ENCODE measurements at places on chromosomes 7 and 10.

DNA sequence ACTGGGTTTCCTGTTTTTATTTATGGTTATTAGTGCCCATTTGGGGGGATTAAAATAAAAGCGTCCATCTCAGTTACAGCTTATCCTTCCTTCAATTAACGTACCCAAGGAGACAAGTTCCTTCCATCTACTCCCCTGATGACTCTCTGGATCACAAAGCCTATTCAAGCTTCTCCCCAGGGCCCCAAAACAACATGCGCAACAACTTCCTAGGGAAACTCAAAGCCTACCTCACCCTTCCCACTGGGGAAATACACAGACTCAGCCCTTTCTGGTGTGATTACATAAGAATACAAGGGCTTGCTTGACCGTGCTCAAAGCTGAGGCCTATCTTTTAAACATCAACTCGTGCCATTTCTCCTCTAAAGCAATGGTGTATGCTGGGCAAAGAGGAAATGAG is 112.4 kb downstream of the CDK6 start:
- no peak for DNase-seq

GRCh38 chr10:123800821-123801220 is 90.8 kb downstream of the CPXM2 start:
- DNase-seq: no peak

GRCh38 chr7:1864161-1864940 is 194.3 kb downstream of the ELFN1 start:
- DNase-seq: no peak

DNA sequence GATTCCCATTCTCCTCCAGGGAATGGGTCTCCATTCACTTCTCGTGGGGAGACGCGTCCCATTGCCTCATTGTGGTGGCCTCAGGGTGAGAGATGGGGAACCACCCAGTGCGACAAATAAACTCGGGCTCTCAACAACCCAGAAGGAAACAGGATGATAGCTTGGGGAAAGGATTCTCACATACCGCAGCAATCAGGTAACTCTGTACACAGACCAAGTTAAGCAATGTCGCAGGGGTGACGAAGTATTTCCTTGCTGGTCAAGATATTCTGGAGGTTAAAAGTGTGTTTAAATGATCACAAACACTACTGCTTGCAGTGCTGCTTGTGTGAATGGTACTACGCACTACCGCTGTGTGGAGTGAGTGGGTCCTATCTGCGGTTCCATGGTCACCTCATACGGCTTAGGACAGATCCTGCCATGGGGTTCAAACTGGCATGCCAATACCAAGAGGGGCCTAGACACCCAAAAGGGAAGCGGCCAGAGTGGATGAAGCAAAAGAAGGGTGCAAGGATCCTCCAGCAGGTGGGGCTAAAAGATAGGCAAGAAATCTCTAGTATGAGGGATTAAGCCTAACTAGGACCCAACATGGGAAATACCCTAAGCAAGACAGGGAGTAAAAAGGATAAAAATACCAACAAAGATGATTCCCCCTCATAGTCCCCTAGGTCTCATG is 143.8 kb upstream of the TMEM106B start:
- peak; percentile 42 for DNase-seq

DNA sequence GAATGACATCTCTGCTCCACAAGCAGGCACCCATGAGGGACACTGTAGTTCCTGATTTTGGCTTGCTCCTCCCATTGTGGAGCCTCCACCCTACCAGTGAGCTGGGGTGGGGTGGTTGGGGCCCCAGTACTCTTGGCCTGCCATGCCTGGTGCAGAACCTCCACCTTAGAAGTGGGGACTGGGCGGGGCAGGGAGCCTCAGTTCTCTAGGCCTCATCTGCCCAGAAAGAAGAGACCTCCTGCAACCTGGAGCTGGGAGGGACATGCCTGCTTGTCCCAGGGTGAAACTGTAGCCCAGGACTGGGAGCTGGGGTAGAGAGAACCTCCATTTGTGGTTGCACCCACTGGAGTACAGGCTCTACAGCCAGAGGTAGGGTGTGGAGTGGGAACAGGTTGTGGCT is 14.4 kb downstream of the RAMP3 start:
- no peak for DNase-seq

DNA sequence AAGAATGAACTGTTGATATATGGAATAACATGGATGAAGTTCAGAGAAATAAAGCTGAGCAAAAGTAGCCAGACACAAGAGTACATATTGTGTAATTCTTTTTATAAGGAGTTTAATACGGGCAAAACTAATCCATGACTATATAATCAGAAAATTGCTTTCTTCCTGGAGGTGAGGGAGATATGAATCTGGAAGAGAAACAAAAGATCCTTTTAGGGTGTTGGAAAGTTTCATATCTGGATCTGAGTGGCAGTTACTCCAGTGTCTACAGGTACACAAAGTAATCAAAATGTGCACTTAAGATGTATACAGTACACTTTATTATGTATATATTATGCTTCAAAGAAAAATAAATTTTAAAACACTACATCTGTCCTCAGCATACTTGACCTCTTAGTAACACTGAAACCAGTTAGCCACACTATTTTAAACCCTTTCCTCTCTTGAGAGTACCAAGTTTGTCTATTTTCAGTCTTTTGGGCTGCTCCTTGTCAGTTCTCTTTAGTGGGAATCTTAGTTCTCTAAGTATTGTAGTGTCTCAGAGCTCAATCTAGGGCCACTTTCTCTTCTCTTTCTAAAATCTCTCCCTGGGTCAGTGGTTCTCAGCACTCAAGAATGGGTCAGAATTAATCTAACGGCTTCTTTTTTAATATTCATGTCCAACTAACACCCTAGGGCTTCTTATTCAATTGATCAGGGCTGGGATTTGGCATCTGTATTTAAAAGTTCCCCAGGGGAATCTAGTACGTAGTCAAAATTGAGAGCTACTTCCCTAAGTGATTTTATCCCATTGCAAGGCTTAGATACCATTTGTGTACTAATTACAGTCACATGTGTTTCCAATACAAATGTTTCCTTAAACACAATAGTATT is 4.3 kb upstream of the LIPF start:
- no peak for DNase-seq

DNA sequence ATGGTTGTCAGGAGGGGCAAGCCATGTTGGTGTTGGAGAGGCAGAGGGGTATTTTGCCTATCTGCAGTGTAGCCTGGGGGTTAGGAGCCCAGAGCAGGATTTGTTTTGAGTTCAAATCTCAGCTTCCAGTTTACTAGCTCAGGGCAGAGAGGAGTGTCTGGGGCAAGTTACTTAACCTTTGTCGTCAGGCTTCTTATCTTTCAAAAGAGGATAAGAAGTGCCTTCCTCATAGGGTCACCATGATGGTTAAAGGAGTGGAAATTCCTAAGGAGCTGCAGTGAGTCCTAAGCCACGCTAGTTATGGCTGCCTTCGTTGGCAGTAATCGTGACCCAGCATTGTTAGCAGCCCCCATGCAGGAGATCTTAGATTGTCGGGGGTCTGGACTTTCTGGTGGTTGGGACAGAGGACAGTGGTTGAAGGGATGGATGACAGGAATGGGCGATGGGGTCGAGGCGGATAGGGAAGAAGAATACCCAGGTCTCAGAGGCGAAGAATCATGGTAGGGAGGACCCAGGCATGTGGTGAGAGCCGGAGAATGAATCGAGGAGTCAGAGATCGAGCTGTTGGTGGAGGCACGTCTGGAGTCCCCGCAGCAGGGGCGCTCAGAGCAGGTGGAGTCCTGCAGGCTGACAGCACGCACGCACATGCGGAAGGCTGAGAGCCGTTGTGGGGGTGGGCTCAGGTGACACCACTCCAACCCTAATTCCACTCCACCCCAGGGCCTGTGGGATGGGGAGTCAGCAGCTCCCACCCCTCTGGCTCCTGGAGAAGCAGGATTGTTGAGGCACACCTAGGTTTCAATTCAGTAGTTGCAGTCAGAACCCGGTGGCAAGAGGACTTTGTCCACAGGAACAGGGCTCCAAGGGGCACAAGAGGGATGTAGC is 11.6 kb downstream of the ADCK2 start:
- no peak for DNase-seq

DNA sequence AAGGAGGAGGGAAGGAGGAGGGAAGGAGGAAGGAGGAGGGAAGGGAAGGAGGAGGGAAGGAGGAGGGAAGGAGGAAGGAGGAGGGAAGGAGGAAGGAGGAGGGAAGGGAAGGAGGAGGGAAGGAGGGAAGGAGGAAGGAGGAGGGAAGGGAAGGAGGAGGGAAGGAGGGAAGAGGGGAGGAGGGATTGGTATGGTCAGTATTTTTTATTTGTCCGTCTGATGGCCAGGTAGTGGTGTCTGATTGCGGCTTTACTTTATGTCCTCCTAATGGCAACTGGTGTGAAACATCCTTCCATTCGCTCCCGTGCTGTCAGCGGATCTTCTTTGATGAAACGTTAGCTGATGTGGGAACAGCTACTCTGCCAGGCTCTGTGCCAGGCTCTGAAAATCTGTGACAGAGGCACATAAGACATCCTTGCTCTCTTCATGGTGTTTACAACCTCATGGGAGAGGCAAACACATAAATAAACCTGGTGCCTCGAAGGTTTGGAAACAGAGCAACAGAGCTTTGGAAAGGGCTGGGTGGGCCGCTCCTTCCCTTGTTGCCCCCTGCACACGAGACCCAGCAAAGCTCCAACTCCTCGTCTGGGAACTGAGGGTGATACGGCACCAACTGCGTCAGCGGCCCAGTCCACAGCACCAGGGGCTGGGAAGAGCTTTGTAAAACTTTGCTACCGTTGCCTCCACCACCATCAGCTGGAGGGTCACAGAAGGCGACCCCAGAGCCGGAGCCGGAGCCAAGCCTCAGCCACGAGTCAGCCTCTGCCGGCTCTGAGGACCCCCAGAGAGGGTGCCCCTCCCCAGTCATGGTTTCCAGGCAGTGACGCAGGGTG is 40.3 kb downstream of the PDGFA start:
- no peak for DNase-seq
